ENCODE measurements at places on chromosomes 7 and 10. TPM values are rescaled to one million over a fixed set of nuclear protein-coding genes. Genes with fewer than 3 reads are reported as not detected.

DNA sequence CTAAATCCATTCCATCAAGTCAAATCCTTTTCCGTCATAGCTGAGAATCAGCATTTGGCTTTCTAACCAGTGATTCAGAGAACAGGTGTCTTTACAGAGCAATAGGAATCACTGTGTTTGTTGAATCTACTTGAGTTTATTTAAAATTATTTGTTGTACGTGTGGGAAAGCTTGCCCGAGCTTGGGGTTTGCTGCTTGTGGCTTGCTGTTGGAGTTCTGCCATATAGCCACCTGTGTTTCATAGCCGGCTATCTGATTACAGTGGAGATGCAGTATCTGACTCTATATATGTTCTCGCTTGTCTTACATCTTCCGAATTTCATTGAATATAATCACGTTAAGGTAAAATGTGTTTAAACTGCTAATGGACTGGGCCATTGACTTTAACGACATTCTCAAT, 274.3 kb upstream of the MKI67 start:
- H3K27ac ChIP-seq: no peak overlapping the region
- no peak overlapping the region for H3K4me3 ChIP-seq
- no peaks in the 10 kb centered on the region for H3K27me3 ChIP-seq

- H3K4me1 ChIP-seq: no peaks in the 10 kb centered on the region
- H3K27me3 ChIP-seq: no peaks in the 10 kb centered on the region
- no peak for DNase-seq
These were observed 107.7 kb upstream of the EEPD1 start for GRCh38 chr7:36045326-36045725.

Gene KCNH2
- 1.3 TPM for total RNA-seq

DNA sequence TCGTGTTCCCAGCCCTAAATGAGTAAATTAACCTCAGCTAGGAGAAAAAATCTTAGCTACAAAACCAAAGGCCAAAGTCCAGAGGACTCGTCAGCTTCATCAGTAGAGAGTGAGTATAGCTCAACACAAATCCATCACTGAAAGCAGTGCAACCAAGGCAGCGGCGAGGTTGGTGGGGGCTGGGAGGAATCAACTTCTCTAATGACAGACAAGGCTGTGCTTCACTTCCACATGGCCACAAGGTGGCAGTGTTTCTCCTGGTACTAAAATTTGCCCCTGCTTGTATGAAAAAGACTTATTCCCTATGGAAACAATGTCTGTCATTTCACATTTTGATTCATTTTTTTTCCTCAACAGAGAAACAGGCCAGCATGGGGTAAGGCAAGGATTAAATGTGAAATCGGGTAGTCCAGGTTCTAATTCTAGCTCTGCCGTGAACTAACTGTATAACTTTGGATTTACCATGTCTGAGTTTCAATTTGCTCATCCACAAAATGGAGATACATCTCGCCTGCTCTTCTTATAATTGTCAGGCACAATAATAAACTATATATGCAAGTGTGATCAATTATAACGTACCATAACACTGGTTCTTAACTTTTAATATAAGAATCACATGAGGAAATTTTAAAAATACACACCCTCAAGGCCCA, 39.3 kb downstream of the FAS start:
- H3K36me3 ChIP-seq: no peaks in the 10 kb centered on the region
- H3K4me1 ChIP-seq: no peaks in the 10 kb centered on the region
- peak; percentile 79 for DNase-seq
- H3K27ac ChIP-seq: no peak overlapping the region

DNA sequence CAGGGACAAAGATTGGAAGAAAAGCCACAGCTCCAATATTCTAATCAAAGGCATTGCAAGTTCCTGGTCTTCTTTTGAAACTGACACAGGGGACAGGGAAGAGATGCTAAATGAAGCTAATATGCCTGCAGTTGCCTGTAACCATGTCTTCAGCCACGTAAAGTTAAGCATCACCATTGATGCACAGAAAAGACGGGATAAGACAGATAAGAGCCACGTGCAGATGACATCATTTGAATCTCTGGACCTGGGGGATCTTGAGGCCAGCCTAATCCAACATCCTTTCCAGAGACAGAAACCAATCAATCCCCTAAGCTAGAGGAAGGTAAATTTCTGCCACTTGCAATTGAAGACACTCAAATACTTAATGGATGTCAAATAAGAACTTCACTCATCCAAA, 93.4 kb downstream of the PIP4K2A start:
- H3K27me3 ChIP-seq: no peaks in the 10 kb centered on the region
- peak overlapping the region; percentile 74 for H3K27ac ChIP-seq

GRCh38 chr10:103547391-103547946, 54.0 kb downstream of the NEURL1 start:
- no peak for DNase-seq
- peaks cover 12% of the 10 kb centered on the region for H3K4me1 ChIP-seq
- no peaks in the 10 kb centered on the region for H3K36me3 ChIP-seq
- no peaks in the 10 kb centered on the region for H3K27me3 ChIP-seq
- H3K4me3 ChIP-seq: no peak overlapping the region

Gene AUTS2
- total RNA-seq: 3.8 TPM

GRCh38 chr7:44709011-44709915, 39.4 kb upstream of the ZMIZ2 start:
- H3K27ac ChIP-seq: no peak overlapping the region
- no peak for DNase-seq
- no peaks in the 10 kb centered on the region for H3K36me3 ChIP-seq
- H3K4me1 ChIP-seq: peaks cover 5% of the 10 kb centered on the region
- no peak overlapping the region for H3K4me3 ChIP-seq
- no peaks in the 10 kb centered on the region for H3K27me3 ChIP-seq

Gene KIN
- total RNA-seq: 14.3 TPM

Gene DCLRE1C
- total RNA-seq: 24.0 TPM

DNA sequence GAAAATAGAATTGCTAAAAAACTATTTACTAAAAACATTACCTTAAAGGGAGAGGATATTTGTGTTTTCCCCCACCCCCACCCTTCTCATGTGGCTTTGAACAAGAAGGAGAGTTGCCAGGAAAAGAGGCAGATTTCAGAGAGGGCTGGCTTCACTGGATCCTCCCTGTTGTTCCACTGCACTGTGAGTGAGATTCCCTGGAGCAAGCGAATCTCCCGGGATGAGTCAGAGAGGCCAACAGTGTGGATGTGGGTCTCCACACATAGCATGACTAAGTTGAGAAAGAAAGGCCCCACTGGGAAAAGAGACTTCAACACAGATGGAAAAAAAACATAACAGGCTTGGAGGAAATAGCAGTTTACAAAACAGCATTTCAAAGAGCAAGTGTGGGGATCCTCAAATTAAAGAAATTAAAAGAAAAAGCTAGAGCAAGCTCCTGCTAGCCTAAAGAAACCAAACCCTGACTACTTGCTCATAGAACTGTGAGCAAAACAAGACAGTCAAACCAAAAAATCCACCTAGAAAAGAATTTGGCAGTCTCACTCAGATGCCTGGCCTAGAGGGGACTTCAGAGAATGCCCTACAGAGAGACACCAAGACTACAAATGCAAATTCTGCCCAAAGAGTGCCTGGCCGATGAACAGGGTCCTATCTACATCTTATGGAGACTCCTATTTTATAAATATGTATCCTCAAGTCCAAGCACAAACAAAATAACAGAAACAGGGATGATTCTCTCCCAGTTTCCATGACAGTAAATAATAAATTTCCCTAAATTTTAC, 3.4 kb downstream of the CAV1 start:
- peaks cover 85% of the 10 kb centered on the region for H3K27me3 ChIP-seq
- no peak overlapping the region for H3K27ac ChIP-seq
- H3K4me3 ChIP-seq: no peak overlapping the region
- peaks cover 28% of the 10 kb centered on the region for H3K4me1 ChIP-seq
- H3K36me3 ChIP-seq: no peaks in the 10 kb centered on the region

Gene NANOS1
- 0.55 TPM for total RNA-seq

Gene FANK1
- total RNA-seq: 0.52 TPM

GRCh38 chr10:67670401-67670800, 25.6 kb downstream of the CTNNA3 start:
- no peaks in the 10 kb centered on the region for H3K4me1 ChIP-seq
- H3K27me3 ChIP-seq: peaks cover 4% of the 10 kb centered on the region
- DNase-seq: no peak
- H3K27ac ChIP-seq: no peak overlapping the region
- no peak overlapping the region for H3K4me3 ChIP-seq

DNA sequence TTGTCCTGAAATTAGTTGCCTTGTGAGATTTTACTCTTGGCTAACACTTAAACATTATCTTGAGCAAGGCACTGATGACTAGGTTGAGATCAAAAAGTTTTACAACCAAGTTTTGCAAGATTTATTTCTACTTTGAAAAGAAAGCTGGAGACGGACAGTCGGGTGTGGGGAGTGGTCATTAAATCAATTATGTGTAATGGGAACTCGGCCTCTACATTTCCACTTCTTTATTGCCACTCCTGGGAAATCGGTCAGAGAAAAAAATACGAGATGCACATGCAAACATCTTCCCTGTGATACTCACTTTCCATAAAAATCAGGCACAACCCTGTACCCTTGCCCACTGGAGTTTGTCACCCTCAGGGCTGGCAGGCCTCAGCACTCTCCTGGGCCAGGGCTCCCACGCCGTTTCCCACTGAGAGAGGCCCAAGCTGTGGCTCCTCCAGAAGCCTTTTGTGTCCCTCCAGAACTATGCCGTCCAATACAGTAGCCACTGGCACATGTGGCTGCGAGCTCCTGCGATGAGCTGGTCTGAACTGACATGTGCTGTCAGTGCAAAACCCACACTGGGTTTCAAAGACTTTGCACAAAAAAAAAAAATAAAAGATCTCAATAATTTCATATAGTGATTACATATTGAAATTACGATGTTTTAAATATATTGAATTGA, 7.5 kb upstream of the GPNMB start:
- H3K36me3 ChIP-seq: no peaks in the 10 kb centered on the region
- H3K4me3 ChIP-seq: no peak overlapping the region
- peaks cover 15% of the 10 kb centered on the region for H3K27me3 ChIP-seq
- no peaks in the 10 kb centered on the region for H3K4me1 ChIP-seq
- no peak for DNase-seq

DNA sequence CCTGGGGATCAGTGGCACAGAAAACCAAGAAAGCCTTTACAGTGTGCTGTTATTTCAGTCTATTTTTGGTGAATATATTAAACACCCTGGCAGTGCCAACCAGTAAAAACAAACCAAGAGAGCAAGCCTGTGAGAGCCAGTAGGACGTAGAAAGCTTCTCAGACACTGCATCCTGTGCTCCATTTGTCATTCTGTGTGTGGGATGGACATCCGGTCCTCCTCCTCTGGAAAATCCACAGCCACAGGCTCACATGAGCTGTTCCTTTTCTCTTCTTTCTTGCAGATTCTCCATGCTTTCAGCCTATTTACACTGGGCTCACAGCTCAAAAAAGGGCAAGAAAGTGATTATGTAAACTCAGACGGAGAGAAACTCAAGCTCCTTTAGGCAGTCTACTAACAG, 119.7 kb upstream of the YAE1 start:
- H3K4me1 ChIP-seq: no peaks in the 10 kb centered on the region
- peaks cover 20% of the 10 kb centered on the region for H3K27me3 ChIP-seq
- DNase-seq: no peak
- no peak overlapping the region for H3K27ac ChIP-seq

DNA sequence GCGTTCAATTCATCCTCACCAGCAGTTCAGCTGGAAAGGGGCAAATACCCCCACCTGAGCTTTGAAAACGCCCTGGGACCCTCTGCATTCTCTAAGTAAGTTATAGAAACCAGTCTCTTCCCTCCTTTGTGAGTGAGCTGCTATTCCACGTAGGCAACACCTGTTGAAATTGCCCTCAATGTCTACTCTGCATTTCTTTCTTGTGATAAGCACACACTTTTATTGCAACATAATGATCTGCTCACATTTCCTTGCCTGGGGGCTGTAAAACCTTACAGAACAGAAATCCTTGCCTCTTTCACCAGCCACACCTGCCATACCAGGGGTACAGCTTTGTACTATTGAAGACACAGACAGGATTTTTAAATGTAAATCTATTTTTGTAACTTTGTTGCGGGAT, 155.8 kb upstream of the LANCL2 start:
- H3K4me1 ChIP-seq: no peaks in the 10 kb centered on the region
- no peak overlapping the region for H3K4me3 ChIP-seq
- H3K36me3 ChIP-seq: no peaks in the 10 kb centered on the region
- DNase-seq: no peak
- H3K27ac ChIP-seq: no peak overlapping the region

DNA sequence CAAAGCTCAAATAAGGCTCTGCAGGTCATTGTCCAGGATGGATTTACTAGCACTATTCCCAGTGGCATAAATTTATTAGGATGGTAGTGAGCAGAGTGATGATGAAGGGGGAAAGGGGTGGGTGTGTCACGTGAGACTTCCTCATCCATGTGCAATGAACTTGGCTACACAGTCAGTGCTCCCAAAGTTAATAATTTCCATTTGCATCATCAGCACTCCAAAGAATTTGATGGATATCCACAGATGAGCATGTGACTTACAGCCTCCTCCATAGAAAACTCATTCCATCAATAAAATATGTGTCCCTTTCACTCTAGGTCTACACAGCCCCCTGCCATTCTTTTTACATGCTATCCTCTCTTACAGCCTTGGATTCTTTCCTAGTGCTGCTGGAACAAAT, 142.6 kb upstream of the PLPP4 start:
- H3K36me3 ChIP-seq: no peaks in the 10 kb centered on the region
- no peaks in the 10 kb centered on the region for H3K4me1 ChIP-seq
- H3K27me3 ChIP-seq: peaks cover 20% of the 10 kb centered on the region
- no peak overlapping the region for H3K27ac ChIP-seq

DNA sequence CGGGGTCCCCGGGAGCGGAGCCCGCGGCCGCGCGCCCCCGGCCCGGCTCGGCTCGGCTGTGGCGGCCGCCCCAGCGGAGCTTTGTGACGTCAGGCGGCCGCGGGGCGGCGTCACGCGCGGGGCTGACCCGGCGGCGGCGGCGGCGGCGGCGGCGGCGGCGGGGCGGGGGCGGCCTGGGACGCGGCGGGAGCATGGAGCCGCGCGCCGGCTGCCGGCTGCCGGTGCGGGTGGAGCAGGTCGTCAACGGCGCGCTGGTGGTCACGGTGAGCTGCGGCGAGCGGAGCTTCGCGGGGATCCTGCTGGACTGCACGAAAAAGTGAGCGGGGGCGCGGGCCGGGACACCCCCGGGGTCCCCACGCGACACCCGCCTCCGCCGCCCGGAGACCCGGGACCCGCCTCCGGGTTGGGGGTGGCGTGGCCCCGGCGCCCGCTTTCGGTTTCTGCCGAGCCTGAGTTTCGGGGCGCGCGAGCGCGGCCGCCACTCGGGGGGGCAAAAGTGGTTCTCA, at the start of gene PWWP2B:
TSS of gene PWWP2B (plus strand) at position 165 of the 506 bp plus-strand sequence. CDS start at position 192, 27 bp downstream.
- DNase-seq: peak; percentile 43
- H3K27me3 ChIP-seq: no peaks in the 10 kb centered on the region
- H3K4me1 ChIP-seq: peaks cover 51% of the 10 kb centered on the region
- H3K27ac ChIP-seq: peak within 1 kb of the TSS; percentile 92
- H3K36me3 ChIP-seq: no peaks in the 10 kb centered on the region
- peak within 1 kb of the TSS; percentile 92 for H3K4me3 ChIP-seq

Measured in naive thymus-derived CD8-positive, alpha-beta T cell (primary cell).